ENCODE measurements at places on chromosomes 7 and 10. TPM values are rescaled to one million over a fixed set of nuclear protein-coding genes. Genes with fewer than 3 reads are reported as not detected.

The PYROXD2 gene
- 24.4 TPM for polyA plus RNA-seq

GRCh38 chr7:81534446-81534845 is 235.4 kb downstream of the HGF start:
- DNase-seq, result no peak

The MMRN2 gene
- 25.0 TPM for polyA plus RNA-seq

DNA sequence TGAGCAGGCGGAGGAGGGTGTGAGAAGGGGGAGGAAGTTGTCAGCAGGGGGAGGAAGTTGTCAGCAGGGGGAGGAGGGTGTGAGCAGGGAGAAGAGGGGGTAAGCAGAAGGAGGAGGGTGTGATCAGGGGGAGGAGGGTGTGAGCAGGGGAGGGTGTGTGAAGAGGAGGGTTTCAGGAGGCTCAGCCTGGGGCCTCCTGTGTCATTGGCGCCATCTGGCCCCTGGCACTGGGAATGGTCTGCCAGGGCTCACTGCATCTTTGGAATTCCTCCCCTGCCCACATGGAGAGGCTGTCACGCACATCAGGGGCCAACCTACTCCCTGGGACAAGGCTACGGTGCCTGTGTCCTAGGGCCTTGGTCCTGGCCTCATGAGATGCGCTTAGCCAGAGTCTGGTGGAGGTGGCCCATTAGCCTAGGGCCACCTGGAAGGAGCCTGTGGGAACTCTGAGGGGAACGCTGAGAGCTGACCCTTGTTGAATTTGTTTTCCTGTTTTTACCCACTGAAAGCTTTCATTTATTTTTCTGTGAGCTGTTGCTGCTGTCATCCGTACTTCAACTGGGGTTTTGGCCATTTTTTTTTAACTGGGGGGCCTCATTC is 18.0 kb downstream of the CAMK2B start:
- no peak for DNase-seq

The ADAMTS14 gene
- polyA plus RNA-seq, result 2.0 TPM

GRCh38 chr10:62270020-62270419 is 1.4 kb upstream of the RTKN2 start:
- no peak for DNase-seq

DNA sequence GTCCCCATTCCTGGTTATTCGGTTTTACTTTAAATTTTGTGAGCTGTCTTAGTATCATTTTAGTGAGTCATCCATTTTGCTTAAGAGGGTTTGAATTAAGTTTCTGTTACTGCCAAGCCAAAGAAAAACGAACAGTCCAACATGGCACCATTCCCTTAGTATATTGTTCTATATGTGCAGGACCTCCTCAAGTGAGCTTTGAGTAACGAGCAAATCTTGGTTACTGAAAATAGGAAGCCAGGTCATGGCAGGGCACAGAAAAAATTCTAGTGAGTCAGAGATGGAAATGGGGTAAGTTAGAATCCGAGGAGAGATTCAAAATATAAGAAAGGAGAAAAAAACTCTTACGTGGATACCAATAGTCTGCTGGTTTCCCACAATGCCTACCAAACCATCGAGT is 292.9 kb downstream of the BAMBI start:
- no peak for DNase-seq

The CPVL gene
- 51.6 TPM for polyA plus RNA-seq

- peak; percentile 43 for DNase-seq
Measured at GRCh38 chr10:113957013-113957412, 86.7 kb upstream of the ADRB1 start.

The GSTO2 gene
- 43.2 TPM for polyA plus RNA-seq

DNA sequence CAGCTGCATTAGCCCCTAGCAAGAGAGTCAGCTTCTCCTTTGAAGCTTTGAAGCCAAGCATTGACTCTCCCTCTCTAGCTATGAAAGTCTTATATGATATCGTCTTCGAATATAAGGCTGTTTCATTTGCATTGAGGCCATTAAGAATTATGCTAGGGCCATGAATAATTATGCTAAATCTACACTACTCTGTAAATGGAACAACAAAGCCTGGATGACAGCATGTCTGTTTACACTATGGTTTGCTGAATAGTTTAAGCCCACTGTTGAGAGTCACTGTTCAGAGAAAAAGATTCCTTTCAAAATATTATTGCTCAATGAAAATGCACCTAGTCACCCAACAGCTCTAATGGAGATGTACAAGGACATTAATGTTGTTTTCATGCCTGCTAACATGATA is 52.8 kb downstream of the ZNF438 start:
- DNase-seq, result no peak

DNA sequence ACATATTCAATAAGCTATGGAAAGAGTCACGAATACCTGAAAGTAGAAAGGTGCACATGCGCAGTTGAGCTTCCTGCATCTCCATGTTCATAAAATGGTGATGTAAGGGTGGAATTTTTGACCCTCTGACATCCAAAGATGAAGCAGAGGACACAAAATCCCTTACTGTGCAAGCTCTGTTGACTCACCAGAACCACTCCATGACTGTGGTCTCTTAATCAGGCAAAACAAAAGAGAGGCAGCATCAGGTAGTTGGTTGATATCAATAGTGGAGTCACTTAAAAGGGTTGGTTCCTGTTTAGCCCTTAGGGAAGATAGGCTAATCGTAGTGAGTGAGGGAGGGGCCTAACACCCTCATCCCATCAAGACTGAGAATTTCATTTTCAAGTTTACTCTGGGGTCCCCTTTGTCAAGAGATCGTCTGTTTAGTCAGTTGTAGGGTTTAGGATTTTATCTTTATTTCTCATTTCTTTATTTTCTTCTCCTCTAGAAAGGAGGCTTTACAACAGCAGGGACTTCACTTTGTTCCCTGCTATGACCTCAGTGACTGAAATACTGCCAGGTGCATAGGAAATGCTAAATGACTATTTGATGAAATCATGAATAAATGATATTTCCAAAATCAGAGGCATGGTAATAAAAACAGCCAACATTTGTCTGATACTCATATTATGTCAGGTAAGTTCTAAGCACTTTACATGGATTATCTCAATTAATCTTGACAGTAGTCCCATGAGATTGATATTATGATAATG is 98.1 kb downstream of the CD36 start:
- no peak for DNase-seq

The AOAH gene
- polyA plus RNA-seq, result 3.3 TPM

The ABCF2 gene
- 22.3 TPM for polyA plus RNA-seq

All from renal cortex interstitium (tissue), 15 donors.